ENCODE measurements at places on chromosomes 1 and 21. TPM values are rescaled to one million over a fixed set of nuclear protein-coding genes. Genes with fewer than 3 reads are reported as not detected.

Gene LRRC53
- total RNA-seq, result not detected

DNA sequence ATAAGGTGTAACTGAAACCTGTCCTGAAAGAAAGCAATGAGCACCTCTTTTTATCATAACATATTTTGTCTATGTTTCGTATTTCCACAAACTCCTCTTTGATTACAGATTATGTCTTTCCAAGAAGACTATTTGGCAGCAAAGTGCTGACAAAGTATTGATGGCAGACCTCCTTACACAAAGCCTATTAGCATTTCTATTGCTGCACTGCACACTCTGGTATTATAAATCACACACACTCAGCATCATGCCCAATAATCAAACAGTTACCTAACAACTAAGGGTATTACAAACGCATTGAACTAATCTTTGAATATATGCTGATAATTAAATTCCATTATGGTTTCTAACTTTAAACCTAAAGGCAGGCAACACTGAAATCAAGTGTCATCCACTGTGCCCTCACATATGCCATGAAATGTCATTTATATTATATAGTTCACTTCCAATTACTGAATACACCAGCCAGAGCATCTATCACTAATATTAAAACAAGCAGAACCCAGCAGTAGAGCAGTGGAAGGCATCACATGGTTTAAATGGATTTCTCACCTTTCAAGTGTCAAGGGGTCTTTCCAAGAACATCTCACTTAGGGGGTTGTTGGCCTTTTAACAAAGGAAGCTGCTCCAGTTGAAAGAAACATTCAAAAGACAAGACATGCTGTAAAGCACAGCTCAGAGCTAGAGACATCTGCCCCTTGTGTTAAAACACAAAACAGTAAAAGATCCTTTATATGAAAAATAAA, 239.1 kb downstream of the RERE start:
- DNase-seq, result no peak

Gene SPRR4
- total RNA-seq, result not detected

DNA sequence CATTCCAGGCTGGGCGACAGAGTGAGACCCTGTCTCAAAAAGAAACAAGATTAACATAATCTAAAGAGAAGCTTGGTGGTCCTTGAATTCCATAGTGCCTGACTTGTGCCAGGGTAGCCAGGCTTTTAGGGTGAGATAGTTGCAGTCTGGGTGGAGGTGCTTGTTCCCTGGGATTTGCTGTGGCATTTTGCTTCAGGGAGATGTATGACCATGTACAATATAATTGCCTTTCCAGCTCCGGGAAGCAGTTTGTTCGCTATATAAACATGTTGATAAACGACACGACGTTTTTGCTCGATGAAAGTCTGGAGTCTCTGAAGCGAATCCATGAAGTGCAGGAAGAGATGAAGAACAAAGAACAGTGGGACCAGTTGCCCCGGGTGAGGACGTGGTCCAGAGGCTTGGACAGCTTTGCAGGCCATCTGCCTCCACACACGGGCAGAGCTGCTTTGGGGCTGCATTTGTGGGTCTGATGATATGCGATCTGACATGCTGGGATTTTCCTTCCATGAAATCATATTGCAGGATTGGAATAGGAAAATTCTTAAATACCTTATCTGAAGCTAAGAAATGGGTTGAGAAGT, 49.4 kb upstream of the KIF1B start:
- DNase-seq, result no peak

- no peak for DNase-seq
Measured at GRCh38 chr1:18861082-18861481, 1.6 kb upstream of the TAS1R2 start.

Gene FMN2
- not detected for total RNA-seq

GRCh38 chr1:182087719-182088350, 26.3 kb upstream of the ZNF648 start:
- DNase-seq, result no peak

- DNase-seq, result no peak
Measured at GRCh38 chr1:10606064-10606463, 131.3 kb downstream of the PEX14 start.

- no peak for DNase-seq
Measured at GRCh38 chr1:224456637-224456953, 22.0 kb upstream of the WDR26 start.

Gene APCS
- not detected for total RNA-seq

Gene FCGR1A
- not detected for total RNA-seq

Gene PERM1
- total RNA-seq, result not detected

- no peak for DNase-seq
Measured at GRCh38 chr21:36741506-36741905, 42.6 kb downstream of the SIM2 start.

DNA sequence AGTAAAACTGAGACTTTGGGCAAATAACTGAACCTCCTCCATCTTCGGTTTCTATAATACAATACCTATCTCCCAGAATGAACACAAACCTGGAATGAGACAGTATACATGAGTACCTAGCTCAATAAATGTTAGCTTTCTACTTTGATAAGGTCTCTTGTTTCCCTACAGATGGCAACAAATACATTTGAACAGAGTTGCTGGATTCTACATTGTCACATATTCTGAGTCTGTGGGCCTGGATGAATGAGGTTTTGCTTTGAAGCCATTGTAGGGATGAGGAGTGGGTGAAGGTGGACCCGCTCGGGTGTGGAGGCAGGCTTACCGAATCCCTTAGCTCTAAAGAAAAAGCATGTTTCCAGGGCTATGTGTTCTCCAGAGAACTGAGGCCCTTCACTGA, 13.9 kb upstream of the FYB2 start:
- DNase-seq, result no peak

DNA sequence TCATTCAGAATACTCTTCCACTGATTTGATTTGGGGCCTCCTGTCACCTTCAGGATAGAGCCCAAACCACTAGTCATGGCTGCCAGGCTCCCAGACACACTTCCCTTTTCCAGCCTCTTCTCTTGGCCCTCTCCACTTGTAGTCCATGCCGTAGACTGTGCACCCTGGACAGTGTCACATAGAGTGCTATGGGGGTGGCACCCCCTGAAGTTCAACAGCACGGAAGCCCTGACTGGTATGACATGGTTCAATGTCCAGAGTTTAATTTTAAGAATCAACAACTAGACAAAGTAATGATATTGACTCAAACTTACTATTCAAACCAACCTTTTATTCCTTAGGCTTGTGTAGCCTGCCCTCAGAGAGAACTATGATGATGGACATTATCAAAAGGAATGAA, 22.3 kb downstream of the FMO2 start:
- DNase-seq, result no peak

DNA sequence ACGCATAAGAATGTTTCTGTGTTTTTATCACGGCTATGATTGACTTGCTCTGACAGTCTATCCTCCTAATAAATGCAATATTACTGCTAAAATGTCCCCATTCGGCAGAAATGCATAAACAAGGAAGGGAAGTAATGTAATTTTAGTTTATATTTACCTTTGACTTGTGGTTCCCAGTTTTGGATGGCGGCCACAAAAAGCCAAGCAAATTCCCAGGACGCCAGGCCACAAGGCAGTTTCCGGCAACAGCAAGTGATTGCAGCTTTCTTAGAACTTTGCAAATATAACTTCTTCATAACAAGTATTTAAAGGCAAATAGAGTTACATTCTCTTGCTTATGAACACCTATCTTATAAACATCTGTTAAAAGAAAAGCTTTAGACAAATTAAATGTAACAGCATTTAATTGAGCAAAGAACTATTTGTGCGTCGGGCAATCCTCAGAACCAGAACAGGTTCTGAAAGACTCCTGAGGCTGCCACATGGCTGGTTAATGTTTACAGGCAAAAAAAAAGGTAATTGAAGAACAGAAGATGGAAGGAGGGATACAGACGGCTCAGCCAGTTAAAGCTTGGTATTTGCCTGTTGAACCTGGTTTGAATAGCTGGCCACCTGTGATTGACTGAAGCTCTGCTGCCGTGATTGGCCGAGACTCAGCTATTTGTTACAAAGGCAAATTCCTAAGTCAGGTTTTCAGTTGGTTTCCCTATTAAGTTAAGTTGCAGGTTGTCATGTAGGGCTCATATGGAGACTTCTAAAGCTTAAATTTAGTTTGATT, 80.8 kb downstream of the C21orf91 start:
- DNase-seq, result no peak
